ENCODE measurements at places on chromosomes 5 and 9. TPM values are rescaled to one million over a fixed set of nuclear protein-coding genes. Genes with fewer than 3 reads are reported as not detected.

GRCh38 chr9:18985464-18985951 is 47.5 kb downstream of the SAXO1 start:
- no peak for DNase-seq

DNA sequence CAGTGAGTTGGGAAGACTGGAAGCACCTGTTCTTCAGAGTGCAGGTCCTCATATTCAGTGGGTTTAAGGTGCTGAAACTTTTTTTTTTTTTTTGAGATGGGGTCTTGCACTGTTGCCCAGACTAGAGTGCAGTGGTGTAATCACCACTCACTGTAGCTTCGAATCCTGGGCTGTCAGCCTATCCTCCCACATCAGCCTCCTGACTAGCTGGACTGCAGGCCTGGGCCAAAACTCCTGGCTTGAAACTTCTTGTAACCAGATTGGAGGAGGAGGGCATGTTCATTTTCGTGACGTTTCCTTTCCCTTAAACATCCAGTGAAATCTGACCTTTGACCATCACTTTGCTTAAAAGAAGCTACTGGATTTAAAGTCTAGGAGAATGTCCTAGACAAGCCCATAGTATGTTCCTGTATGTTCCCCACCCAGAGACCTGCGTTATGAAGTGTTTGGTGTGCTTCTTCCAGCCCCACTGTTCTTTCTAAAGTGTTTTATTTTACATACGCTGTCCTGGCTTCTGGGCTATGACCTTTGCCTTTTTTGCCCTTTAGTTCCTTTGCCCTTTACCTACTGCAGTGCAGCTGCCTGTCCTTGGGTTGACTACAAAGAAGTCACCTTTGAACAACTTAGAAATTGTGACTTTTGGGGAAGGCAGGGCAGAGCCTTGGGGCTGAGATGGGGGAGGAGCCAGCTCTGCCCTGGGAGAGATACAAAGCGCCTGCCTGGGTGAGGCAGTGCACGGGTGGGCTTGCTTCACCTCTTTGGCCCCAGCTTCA is 18.4 kb downstream of the TENT4A start:
- DNase-seq: peak; percentile 32

DNA sequence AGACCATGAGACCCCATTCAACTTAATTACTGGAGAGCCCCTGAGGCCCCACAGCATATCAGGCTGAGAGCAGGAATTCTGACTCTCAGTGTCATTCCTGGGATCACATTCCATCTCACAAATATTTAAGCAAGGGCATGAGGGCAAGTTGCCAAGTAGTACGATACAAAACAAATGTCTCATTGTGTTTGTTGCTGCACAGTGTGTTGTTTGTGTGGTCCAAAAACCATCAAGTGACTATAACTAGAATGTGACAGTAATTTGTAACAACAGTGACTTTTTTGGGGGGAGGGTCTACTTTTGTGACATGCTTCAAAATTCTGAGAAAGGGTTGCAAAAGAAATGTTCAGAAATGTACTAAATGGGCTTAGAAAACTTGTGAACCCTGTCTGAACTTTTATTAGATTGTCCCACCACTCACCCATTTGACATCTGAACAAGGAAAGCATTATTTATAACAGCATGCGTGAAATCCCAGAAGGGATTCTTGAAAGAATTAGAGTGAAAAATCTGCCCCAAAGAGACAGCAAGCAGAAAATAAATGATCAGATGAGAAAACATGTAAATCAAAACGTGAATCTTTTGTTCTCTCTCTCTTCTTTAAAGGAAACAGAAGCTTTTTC is 347.0 kb downstream of the NTRK2 start:
- no peak for DNase-seq

DNA sequence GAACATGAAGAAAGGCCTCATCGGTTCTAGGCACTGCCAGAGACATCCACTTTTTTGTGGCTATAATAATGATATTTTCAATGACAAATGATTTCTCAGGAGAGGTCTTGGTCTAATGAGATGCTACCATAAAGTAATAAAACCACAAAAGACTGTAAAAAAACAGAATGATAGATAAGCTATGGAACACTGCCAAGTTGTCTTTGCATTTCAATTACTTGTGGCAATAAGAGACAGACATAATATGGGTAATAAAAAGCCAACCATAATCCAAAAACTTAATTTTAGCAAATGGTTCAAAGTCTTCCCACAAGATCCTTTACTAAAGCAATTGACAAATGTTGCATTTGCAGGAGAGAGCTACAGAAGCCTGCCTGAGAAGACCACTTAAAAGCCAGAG is 292.5 kb downstream of the ATPSCKMT start:
- no peak for DNase-seq

GRCh38 chr5:124477062-124477461 is 269.4 kb downstream of the ZNF608 start:
- no peak for DNase-seq

DNA sequence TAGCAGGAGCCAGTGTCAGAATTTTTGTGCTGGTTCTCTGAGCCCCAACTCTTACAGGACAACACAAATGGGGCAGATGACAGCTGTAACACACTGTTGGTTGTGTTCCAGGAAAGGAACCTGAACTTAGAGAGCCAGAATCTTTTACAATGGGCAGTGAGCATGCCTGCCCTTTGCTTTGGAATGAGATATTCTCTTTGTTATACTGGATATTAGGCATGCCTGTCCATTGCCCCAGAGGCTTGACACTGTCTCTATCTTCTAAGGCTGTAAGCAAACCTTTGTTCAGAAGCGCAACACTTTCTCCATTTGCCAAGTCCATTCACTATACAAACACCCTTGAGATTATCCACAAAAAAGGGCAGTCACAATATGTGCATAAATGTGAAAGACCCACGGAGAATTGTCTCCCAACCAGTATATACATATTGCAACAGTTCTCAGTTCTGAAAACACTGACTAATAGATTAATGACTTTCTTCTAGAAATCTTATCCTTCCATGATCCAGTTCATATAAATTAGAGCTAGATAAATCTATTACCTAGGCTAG is 26.3 kb upstream of the CEP120 start:
- DNase-seq: no peak

- DNase-seq: no peak
These were observed 142.0 kb downstream of the CDH6 start for GRCh38 chr5:31335456-31335855.

GRCh38 chr9:95870906-95871305 is 4.6 kb upstream of the ERCC6L2 start:
- no peak for DNase-seq

GRCh38 chr9:101814064-101814463 is 75.6 kb upstream of the GRIN3A start:
- DNase-seq: no peak

DNA sequence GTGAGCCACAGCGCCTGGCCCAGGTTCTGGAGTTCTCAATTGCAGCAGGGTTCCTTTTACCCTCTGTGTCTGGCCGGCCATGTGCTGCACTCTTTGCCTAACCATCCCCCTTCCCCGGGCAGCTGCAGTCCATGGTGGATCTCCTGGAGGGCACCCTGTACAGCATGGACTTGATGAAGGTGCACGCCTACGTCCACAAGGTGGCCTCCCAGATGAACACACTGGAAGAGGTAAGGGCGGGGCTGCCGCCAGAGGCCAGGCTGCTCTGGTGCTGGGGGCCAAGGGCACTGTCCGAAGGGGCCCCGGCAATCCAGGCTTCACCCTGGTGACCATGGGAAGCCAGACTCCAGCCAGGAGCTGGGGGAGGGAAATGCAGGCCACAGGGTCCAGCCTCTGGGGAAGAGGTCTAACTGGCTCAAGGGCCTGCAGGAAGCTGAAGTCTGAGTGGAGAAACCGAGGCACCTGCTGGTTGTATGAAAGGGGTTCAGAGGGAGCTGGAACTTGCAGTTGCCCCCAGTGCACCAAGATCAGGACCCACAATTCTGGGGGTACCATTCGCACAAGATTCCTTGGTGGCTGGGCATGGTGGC is 18.1 kb downstream of the OLFML2A start:
- DNase-seq: no peak

GRCh38 chr5:115257981-115258380 is 4.7 kb downstream of the PGGT1B start:
- DNase-seq: no peak

DNA sequence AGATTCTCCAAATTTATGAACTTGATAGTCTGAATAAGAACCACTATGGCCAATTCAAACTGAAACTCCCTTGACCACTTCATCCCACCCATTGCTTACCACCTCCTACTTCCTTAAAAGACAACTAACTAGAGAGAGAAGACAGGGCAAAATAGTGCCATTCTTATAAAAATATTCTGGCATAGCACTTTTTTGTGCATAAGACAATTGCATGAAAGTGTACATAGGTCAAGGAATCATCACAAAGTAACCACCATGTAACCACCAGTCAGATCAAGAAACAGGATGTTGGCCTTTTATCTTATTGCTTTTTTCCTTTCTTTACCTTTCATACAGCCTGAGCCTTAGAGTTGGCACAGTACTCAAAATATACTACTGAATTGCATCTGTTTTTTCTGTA is 8.1 kb upstream of the ARSB start:
- no peak for DNase-seq

- peak; percentile 9 for DNase-seq
These were observed 369.6 kb upstream of the SEMA6A start for GRCh38 chr5:116944183-116944582.

DNA sequence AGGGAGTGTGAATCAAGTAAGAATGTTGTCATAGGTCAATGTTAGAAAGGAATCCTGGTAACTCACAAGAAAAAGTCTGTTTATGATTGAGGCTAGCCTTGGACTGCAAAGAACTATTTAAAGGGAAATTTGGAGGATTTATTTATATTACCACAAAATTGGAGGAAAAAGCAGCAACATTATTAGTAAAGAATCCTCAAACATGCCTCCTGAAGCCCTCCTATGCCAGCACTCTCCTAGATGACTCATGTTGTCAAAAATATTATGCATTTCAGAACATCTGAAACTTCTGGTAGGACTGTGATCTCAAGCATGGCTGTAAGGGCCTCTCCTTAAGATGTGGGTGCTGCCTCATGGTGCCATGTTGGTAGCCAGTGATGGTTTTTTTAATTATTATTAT is 628.5 kb downstream of the CHSY3 start:
- DNase-seq: no peak

GRCh38 chr9:79574136-79574535 is 2.4 kb downstream of the TLE4 start:
- DNase-seq: no peak

DNA sequence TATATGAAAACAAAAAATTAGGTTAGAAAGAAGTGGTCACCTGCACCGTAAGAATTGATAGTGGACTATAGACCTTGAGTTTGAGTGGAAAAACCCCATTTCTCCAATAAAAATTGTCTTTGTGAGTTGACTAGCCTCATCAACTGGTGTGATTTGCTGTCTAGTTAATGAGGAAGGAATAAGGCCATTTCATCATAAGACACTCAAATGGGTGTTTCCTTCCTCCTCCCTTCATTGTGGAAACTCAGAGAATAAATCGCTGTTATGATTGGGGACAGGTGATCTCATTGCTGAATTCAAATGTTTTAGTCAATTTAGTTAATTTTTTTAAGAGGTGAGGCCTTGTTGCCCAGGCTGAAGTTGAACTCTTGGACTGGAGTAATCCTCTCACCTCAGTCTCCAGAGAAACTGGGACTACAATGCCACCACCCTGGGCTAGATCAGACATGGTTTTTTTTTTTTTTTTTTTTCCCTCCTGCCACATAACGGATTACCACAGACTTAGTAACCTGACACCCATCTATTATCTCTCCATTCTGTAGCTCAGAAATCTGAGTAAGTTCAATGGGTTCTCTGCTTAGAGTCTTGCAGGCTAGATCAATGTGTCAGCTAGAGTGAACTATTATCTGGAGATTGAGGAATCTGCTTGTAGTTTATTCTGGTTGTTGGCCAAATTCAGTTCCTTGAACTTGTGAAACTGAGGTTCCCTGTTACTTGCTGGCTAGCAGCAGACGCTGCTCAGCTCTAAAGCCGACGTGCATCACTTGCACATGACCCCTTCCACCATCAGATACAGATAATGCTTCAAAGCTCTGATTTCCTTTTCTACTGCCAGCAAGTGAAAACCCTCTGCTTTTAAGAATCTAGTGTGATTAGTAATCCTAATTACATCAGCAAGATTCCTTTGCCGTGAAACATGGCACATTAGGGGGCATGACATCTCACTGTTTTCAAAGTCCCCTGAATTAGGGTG is 663.8 kb upstream of the CDH9 start:
- DNase-seq: peak; percentile 72

- peak; percentile 57 for DNase-seq
These were observed 317.8 kb downstream of the ADGRV1 start for GRCh38 chr5:90876366-90876765.

DNA sequence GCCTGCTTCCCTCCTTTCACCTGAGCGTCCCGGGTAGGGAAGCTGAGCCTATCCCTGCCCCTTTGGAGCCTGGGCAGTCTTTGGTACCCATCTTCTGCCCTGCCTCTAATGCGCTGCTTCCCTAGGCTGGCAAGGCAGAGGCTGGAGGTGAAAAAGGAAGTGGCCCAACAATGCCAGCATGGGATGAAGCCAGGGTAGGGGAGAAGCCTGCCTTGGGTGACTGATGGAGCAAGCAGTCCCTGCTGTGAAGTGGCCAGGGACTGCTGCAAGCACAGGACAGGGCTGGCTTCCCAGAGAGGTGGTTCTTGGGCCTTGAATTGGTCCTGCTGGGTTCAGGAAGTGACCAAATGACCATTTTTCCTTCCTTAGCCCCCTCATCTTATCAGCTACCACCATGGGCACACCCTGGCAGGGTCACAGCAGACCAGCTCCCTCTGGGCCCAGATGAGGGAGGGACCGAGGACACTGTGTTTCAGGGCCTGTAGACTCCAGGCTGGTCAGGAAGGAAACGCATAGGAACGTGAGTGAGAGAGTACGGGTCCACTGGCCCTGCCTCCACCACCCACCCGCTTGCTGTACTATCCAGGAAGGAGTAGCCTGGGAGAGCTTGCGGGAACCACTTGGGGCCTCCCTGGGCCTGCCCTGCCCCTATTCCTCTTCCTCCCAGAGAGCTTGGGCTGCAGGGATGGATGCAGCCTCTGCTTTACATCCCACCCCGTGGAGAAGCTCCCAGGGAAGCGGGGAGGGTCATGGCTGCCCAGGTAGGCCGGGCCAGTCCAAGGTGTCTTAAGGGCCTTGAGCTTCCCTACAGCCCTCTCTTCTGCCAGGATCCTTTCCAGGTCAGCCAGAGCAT is 102.6 kb downstream of the DAB2IP start:
- DNase-seq: no peak

GRCh38 chr5:102958481-102959011 is 161.4 kb downstream of the GIN1 start:
- no peak for DNase-seq

Gene ADAMTS12
- 16.7 TPM for total RNA-seq

Gene KIF4B
- not detected for total RNA-seq

Gene QRFP
- total RNA-seq: not detected

Gene OGN
- total RNA-seq: not detected

Gene SURF1
- total RNA-seq: 31.0 TPM

Gene GARIN3
- not detected for total RNA-seq

Gene CBY3
- not detected for total RNA-seq

Gene GFI1B
- total RNA-seq: not detected
